ENCODE measurements at places on chromosomes 11 and 22. TPM values are rescaled to one million over a fixed set of nuclear protein-coding genes. Genes with fewer than 3 reads are reported as not detected.

DNA sequence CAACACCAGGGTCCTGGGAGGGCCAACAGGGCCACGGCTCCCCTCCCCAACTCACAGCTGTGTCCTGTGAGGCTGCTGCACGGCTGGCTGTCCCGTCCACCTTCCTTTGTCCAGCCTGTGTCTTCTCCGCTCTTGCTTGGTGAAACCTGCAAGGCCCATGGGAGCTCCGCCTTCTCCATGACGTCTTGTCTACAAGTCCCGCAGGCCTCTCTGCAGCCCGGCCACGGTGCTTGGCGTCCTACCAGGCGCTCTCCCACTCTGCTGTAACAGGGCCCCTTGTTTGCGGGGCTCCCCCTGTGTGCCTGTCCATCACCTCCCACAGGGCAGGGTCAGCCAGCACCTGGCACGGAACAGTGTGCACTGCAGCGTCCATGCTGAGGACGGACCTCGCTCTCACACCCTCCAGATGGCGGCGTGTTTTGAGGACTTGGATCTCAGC lies 866.8 kb downstream of the TBC1D22A start:
- DNase-seq, result no peak

DNA sequence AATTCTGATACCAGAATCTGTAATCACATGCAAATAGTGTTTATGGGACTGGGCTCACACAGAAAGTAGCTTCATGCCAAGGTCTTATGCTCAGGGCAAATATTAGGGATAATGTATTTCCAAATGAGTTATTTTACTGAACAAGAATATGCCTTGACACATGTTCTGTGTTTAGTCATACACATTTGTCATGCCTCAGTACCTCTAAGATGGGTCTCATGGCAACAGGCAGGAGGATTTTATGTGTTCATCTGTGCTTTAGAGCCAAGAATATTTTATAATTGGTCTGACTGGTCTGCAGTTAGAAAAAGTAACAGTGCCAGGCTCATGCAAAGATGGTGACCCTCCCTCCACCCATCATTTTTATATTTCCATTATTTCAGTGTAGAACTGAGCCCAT lies 49.1 kb downstream of the JAM3 start:
- DNase-seq, result no peak

DNA sequence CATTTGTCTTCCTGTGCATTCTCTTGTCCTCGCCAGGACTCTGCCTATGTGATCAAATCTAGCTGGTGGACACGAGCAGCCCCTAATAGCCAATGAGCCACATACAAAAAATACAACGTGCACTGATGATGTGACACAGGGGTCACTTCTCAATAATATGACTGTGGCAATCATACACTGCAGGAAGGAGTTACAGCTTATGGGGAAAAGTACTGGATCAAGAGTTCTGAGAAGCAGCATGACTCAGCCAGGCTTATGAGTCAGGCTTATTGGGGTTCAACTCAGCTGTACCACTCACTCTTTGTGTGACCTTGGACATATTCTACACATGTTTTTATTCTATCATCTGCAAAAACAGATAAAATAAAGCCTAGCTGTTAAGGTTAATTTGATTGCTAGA lies 889.4 kb upstream of the TENM4 start:
- peak; percentile 56 for DNase-seq

Gene MPEG1
- total RNA-seq, result not detected

Gene SAA1
- 14.6 TPM for total RNA-seq

Gene GPR83
- total RNA-seq, result not detected

- peak; percentile 61 for DNase-seq
These were observed 7.0 kb downstream of the GTF2H1 start for GRCh38 chr11:18329196-18329870.

Gene MYRF
- 0.18 TPM for total RNA-seq

Gene TEX54
- not detected for total RNA-seq

- no peak for DNase-seq
These were observed 971 bp downstream of the TUBGCP6 start for GRCh38 chr22:50243685-50244419.

Gene OR8G1
- total RNA-seq, result not detected

- DNase-seq, result no peak
These were observed 29.3 kb downstream of the SERPINH1 start for GRCh38 chr11:75591371-75591770.

- no peak for DNase-seq
These were observed 24.9 kb upstream of the ABTB2 start for GRCh38 chr11:34382532-34383276.

DNA sequence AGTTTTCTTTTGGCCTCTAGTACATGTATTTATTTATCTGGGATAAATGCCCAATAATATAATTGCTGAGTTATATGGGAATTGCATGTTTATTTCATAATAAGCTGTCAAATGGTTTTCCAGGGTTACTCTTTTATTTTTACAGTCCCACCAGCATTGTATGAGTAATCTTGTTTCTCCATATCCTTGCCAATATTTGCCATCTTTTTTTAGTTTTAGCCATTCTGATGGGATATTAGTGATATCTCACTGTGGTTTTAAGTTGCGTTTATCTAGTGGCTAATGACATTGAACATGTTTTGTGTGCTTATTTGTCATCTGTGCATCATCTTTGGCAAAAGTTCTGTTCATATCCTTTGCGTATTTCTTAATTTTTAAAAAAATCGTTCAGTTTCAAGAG lies 372.8 kb upstream of the CCDC179 start:
- no peak for DNase-seq

DNA sequence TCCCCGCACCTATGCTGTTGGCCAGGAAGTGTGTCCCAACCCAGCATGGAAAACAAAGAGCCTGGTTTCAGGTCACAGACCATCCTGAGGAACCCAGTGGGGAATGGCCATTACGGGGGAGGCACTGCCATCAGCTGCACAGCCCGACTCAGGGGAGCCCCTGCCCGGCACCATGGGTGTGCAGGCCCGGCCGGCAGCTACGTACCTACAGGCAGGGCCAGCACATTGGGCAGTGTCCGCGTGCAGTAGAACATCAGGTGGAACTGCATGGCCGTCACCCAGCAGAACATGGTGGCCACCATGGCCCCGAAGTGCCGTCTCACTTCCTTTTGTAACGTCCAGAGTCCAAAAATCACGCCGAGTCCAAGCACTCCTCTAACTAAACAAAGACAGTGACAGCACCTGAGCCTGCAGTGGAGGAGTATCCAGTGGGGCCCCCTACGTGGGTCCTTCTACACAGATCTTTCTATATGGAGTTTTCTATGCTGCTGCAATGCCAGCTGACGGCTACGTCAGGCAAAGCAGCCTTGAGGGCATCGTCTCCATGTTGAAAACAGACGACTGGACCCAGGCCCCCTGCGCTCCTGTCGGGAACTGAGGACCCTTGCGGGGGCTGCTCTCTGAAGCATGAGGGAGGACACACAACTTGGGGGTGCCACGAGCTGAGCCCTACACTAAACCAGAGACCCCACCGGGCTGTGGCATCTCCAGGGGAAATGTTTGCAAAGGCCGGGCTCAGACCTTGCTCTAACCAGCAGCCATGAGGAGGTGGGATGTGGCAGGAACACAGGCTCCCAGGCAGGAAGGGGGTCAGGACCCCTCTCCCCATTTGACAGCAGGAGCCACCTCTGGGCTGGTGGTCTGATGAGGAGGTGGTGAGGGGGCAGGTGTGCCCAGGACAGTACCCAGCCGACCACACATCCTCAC lies 7.7 kb downstream of the ALG12 start:
- DNase-seq, result no peak

- no peak for DNase-seq
These were observed 27.2 kb downstream of the CSF2RB start for GRCh38 chr22:36940676-36941075.

DNA sequence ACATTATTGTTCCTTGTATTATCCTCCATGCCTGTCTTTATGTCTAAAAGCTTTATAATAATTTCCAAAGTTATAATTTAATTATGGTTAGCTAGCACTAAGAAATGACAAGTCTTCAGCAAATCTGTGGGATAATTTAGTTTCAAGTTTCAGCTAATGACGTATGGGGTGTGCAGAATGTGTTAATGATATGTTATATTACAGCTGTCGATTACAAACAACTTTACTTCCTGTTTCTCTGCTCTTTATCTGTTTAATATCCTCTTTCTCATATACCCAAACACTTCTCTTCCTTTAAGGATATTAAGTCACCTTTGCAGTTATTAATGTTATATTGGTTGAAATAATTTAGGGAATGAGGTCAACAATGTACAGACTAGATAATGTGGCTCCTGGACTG lies 161.8 kb downstream of the CASP12 start:
- DNase-seq, result no peak

Gene BDNF
- 0.04 TPM for total RNA-seq

Gene GUCY1A2
- total RNA-seq, result not detected

DNA sequence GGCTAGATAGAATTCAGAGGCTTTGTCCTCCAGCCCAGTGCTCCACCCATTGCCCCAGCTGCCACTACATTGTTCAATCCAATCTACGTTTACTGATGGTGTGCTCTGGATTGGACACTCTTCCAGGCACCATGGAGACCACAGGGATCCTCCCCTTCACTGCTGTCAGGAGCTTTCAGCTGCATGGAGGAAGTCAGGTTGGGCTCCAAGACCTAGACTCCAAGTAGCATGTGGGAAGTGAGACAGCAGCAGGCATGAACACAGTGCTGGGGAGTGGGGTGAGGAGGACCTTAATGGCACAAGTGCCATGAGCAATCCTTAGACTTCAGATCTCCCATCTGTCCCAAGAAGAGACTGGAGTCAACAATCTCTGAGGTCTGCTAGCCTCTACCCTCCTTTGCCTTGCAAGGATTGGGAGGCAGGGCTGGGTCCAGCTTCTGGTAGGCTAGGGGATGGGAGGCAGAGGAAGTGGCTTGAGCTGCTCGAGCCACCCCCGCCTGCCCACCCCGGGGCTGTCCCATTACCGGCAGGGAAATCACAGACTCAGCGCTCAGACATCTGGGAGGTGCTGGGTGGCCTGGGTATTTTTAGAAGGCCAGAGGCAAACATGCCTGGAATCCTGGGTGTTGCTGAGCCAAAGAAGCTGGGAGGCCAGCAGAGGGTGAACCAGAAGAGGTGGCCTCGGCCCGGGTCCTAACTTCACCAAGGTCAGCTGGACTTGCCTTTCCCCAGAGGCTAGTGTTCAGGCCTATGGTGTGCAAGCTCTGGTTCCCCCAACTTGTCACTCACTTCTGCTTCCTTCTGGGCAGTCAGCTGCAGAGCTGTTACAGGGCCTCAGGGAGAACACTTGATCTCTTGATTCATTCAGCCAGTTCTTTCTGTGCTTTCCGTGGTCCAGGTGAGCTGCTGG lies 15.2 kb upstream of the FCHSD2 start:
- no peak for DNase-seq

- DNase-seq, result no peak
These were observed 17.4 kb downstream of the FXYD6 start for GRCh38 chr11:117859061-117859460.

DNA sequence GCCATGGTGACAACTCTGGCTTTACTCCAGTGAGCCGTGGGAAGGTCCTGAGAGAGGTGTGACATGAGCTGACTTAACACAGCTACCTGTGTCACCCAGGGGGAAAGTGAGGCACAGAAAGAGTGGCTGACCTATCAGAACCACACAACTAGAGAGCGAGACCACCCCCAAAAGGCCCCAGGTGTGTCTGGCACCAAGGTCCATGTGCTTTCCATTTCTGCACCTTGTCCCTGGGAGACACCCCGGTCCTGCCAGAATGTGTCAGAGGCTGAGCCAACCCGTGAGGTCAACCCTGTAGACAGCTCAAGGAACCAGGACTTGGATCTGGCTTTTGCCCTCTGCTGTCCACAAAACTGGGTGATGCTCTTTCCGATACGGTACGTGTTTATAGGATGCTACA lies 9.8 kb downstream of the MAFF start:
- no peak for DNase-seq

All from foreskin keratinocyte (primary cell).